ENCODE measurements at places on chromosomes 12 and 14. TPM values are rescaled to one million over a fixed set of nuclear protein-coding genes. Genes with fewer than 3 reads are reported as not detected.

PRKCH gene
- 77.2 TPM for total RNA-seq

POTEG gene
- total RNA-seq = not detected

TULP3 gene
- 35.0 TPM for total RNA-seq

- DNase-seq = no peak
Observed at GRCh38 chr14:51360592-51360991, 120.5 kb downstream of the TMX1 start.

- DNase-seq = no peak
Observed at GRCh38 chr12:3463921-3464320, 27.1 kb upstream of the PRMT8 start.

All from aorta (tissue), 5 donors.